Coronary artery (tissue), 2 donors: ENCODE measurements at places on chromosomes 12 and 14.

GRCh38 chr12:113116875-113117274, 18.7 kb downstream of the RASAL1 start:
- no peak for DNase-seq

GRCh38 chr14:23379366-23380196, 2.7 kb downstream of the CMTM5 start:
- no peak for DNase-seq

GRCh38 chr14:87055007-87055406, 938.0 kb downstream of the GALC start:
- no peak for DNase-seq

DNA sequence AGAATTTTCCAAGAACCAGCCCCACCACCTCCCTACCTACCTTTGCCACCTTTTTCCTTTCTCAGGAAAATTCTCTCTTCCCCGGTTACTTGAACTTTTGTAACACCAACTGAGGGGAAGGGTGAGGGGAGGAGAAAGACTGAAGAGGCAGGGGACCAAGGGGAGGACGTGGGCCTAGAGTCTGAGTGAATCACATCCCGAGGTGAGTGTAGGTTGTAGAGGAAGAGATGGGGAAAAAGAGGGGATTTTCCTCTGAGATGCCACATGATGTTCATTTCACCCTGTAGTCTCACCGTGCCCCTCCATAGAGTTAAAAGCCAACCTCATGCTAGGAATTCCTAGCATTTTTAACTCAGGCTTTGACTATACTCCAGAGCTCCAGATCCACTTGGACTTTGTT, 311.8 kb downstream of the RPAP3 start:
- DNase-seq, result no peak

GRCh38 chr12:93976024-93976423, 172.4 kb upstream of the PLXNC1 start:
- no peak for DNase-seq

DNA sequence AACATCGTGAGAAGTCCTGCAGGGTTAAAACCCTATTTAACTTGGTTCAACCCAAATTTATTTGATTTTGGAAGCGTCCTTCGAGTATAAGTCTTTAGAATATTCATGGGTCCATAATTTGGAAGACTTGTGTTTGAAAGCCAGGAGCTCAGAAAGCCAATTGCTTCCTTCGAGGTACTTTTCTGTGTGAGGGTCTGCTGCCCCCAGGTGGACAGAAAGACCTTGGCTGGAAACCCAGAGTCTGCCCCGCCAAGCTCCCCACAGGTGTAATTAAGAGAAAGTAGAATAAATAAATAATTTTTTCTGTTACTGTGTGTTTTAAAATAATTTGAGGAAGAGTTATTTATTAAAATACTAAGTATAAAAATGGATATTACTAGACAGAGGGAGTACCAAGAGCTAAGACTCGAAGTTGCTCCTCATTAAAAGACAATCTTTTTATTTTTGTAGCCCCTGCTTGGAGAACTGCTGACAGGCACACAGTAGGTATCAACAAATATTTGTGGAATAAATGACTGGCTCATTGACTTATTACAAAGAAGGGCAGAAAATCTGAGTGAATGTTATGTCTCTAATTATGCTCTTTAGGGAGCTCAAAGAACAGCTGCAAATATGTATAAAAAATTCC, 105.8 kb downstream of the PAH start:
- no peak for DNase-seq

GRCh38 chr14:21267431-21267845, 1.8 kb downstream of the HNRNPC start:
- no peak for DNase-seq

DNA sequence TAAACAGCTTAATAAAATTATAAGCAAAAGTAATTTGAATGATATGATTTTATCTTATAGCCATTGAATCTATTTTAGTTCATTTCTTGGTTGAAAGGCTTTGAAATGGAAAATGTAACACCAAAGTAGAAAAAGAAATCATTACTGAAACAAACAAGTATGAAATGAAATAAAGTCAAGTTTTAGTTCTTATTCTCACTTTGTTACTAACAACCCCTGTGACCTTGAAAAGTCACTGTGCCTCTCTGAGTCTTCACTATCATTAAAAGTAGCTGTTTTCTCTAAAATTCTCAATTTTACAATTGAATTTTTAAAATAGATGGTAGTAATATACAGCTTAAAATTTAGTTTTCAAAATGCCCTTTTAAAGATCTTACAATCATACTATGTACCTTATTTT, 32.4 kb upstream of the SLC17A8 start:
- no peak for DNase-seq

DNA sequence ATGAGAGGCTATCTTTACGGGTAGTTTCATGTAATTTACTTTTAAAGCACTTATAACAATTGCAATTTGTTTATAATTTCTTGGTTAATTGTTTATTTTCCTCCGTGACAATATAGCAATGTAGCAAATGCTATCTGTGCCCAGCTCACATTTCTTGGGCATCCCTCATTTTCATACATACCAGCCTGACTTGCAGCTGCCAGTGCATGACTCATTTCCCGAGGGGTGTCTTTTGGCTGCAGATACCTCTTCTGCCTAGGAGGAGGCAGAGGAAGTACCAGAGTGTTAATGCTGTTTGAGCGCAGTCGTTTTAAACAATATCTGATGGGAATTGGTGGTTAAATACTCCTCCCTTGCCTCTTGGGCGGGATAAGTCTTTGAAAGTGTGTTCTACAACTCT, 104.2 kb upstream of the ABCD2 start:
- no peak for DNase-seq

- no peak for DNase-seq
These were observed 381.3 kb downstream of the TMTC2 start for GRCh38 chr12:83067981-83068380.

- no peak for DNase-seq
These were observed 13.0 kb downstream of the SLC22A17 start for GRCh38 chr14:23339506-23340268.

DNA sequence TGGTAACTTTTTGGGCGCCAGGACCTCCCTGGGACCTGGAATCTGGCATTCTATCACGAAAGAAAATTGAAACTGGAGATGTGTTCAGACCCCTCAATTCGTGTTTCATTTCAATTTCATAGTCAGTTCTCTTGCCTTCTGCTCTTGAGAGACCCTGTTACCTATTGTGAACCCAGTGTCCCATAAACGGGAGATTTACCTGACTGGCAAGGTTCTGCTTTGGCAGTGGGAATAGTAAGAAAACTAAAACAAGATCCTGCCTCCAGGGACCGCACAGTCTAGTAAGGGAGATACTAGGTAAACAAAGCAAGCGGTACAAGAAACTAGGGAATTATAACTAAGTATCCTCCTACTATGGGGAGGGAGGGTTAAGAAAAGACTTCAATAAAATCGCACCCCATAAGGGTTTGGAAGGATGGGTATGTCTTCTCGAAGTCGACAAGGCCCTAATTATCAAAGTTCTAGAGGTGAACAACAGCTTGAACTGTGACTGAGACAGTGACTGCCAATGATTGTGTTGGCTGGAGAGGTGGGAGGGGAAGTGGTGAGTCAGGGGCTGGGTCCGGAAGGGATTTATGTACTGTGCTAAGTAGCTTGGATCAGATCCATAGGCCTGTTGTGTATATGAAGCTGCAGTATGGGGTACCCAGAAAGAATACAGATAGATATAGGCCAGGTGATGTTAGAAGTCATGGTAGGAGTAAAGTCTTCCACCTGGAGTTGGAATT, 754 bp downstream of the ACSS3 start:
- DNase-seq, result no peak
